ENCODE measurements at places on chromosomes 5 and 9. TPM values are rescaled to one million over a fixed set of nuclear protein-coding genes. Genes with fewer than 3 reads are reported as not detected.

Gene LTC4S
- total RNA-seq: not detected

Gene TDRD7
- total RNA-seq: 1.3 TPM

GRCh38 chr5:114152656-114153360, 209.1 kb upstream of the KCNN2 start:
- no peak overlapping the region for H3K4me3 ChIP-seq
- no peaks in the 10 kb centered on the region for H3K27me3 ChIP-seq
- no peaks in the 10 kb centered on the region for H3K4me1 ChIP-seq

GRCh38 chr9:91246846-91247245, 114.9 kb downstream of the AUH start:
- no peak overlapping the region for H3K4me3 ChIP-seq
- H3K27ac ChIP-seq: no peak overlapping the region
- DNase-seq: no peak
- no peaks in the 10 kb centered on the region for H3K27me3 ChIP-seq

DNA sequence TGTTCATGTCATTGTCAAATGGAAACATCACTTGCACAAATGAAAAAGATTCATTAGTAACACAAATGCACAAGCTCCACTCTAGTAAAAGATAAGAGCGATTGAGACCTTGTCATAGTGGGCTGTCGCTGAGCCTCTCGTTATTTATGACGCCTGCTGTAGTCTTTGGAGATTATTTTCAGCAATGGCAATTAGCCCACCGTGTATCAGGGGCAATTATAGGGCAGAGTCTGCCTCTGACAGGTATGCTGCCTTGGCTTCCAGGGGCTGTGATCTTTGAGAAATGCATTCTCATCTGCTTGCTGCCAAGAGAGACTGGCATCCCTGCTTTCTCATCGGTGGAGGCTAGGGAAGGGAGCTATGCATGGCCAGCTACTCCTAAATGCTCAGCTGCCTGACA, 426.8 kb upstream of the CLINT1 start:
- no peaks in the 10 kb centered on the region for H3K27me3 ChIP-seq
- DNase-seq: no peak
- peaks cover 7% of the 10 kb centered on the region for H3K4me1 ChIP-seq
- no peak overlapping the region for H3K4me3 ChIP-seq
- no peak overlapping the region for H3K27ac ChIP-seq
- H3K36me3 ChIP-seq: no peaks in the 10 kb centered on the region

DNA sequence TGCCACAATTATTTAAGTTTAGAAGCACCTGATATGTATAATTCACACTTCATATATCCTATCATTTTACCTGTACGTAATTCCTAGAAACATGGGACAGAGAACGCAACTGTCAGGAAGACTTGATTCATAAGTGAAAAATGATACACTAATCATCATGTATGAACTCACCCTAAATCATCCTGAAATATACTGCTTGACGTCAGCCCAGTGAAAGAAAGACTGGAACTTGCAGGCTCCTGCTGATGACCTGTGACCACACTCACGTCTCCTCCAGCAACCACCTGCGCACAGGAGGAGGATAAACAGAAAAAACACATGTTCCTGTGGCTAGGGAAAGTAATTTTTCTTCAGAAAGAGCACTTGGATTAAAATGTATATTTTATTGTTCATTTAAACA, 169.7 kb downstream of the MPDZ start:
- no peak for DNase-seq
- no peaks in the 10 kb centered on the region for H3K36me3 ChIP-seq
- H3K27me3 ChIP-seq: no peaks in the 10 kb centered on the region
- no peak overlapping the region for H3K4me3 ChIP-seq
- no peak overlapping the region for H3K27ac ChIP-seq
- H3K4me1 ChIP-seq: peaks cover 10% of the 10 kb centered on the region

DNA sequence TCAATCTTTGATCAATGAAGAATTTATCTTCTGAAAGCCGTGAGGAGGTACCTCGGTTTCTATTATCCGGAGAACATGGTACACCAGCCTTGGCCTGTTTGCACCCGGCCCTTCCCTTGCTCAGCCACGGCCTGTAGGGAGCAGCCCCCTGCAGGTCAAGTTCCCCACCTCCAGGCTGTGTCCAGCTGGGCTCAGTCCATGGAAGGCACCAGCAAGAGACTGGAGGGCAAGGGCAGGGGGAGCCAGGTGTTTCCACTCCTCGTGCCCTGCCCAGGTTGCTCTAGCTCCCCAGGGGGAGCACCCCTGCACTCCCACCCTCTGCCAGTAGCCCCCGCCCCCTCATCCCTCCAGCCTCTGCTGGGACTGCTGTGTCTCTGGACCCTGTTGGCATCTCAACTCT, 87.3 kb upstream of the ADAMTS2 start:
- H3K4me1 ChIP-seq: no peaks in the 10 kb centered on the region
- H3K36me3 ChIP-seq: no peaks in the 10 kb centered on the region
- no peak overlapping the region for H3K4me3 ChIP-seq
- no peaks in the 10 kb centered on the region for H3K27me3 ChIP-seq
- no peak overlapping the region for H3K27ac ChIP-seq
- DNase-seq: no peak

DNA sequence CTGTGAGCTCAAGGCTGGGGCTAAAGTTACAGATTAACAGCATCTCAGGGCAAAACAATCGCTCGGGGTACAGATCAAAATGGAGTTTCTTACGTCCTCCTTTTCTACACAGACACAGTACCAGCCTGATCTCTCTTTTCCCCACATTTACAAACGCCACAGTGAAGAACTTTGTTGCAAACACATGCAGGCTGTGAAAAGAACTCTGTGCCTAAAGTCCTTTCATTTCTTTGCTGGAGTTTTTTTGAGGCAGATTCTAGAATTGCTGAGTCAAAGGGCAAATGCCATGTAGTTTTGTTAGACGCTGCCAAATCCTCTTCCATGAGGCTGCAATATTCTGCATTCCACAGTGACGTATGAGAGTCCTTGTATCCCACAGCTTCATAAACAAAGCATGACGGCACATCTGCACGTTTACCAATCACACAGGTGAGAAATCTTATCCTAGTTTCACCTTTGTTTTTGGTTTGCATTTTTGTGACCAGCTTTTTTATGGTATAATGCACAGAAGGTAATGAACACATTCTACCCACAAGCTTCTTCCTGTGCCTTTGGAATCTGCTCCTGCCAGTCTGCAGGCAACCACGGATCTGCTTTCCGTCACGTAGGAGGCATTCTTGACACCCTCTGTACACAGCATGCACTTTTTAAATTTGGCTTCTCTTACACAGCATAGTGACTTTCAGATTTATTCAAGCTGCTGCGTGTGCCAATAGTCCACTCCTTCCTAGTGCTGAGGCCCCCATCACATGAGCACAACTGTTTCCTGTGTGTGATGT, 44.6 kb upstream of the LPCAT1 start:
- H3K36me3 ChIP-seq: no peaks in the 10 kb centered on the region
- H3K4me1 ChIP-seq: peaks cover 10% of the 10 kb centered on the region
- H3K27me3 ChIP-seq: no peaks in the 10 kb centered on the region
- no peak for DNase-seq

GRCh38 chr5:168826246-168826725, 247.1 kb upstream of the PANK3 start:
- DNase-seq: no peak
- peaks cover 13% of the 10 kb centered on the region for H3K36me3 ChIP-seq
- no peaks in the 10 kb centered on the region for H3K27me3 ChIP-seq
- H3K4me1 ChIP-seq: peaks cover 4% of the 10 kb centered on the region

- peaks cover 13% of the 10 kb centered on the region for H3K36me3 ChIP-seq
- no peak overlapping the region for H3K4me3 ChIP-seq
- no peak overlapping the region for H3K27ac ChIP-seq
- H3K4me1 ChIP-seq: peaks cover 19% of the 10 kb centered on the region
Observed at GRCh38 chr9:115032296-115032695, 85.7 kb downstream of the TNC start.

Measured in SJSA1 (cell line).